Effector CD8-positive, alpha-beta T cell (primary cell): ENCODE measurements at places on chromosomes 7 and 10.

- no peak for DNase-seq
Observed at GRCh38 chr7:1538544-1539180, 8.2 kb downstream of the MAFK start.

- DNase-seq, result no peak
Observed at GRCh38 chr10:71078454-71079145, 133.8 kb upstream of the UNC5B start.

DNA sequence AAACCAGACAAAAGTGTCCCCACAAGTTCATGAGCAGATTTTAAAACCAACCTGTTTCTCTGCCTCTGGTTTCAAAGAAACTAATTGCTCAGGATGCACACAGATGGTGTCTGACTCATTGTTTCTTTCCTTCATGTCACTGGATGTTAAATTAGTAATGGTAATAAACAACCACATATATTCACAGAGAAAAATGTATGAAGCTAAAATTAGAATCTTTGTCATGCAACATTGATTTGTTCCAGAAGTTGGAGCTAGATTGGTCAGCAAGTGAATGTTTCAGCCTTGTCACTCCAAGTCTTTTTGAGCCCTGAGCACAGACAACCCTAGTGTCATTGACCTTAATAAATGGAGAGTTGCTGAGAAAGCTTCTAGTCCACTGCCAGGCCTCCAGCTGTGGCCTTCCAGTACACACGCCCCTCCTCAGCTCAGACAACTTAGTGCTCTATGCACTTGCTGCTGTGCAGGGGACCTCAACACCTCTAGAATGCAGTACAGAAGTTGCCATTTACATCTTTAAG, 175.9 kb downstream of the CCDC71L start:
- no peak for DNase-seq

- DNase-seq, result no peak
Observed at GRCh38 chr10:8379906-8380832, 325.7 kb downstream of the GATA3 start.

GRCh38 chr10:4426866-4427265, 399.1 kb upstream of the AKR1E2 start:
- no peak for DNase-seq

DNA sequence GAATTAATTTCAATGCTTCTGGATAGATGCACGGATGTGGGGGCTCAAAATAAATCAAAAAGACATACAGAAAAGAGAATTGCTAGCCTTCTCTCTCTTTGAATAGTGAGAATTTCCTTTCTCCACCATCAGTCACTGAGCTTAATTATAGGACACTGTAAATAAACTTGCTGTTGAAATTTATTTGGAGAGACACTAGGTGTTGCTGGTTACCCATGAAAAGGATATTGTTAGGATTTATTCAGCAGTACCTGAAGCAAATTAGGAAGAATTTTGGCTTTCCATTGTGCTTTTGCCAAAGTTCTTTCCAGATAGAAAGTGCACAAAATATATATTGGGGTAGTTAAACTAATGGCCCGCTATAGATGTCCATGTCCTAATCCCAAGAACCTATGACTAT, 27.6 kb downstream of the GCC1 start:
- no peak for DNase-seq

- no peak for DNase-seq
Observed at GRCh38 chr7:80611353-80611752, 27.1 kb upstream of the CD36 start.

DNA sequence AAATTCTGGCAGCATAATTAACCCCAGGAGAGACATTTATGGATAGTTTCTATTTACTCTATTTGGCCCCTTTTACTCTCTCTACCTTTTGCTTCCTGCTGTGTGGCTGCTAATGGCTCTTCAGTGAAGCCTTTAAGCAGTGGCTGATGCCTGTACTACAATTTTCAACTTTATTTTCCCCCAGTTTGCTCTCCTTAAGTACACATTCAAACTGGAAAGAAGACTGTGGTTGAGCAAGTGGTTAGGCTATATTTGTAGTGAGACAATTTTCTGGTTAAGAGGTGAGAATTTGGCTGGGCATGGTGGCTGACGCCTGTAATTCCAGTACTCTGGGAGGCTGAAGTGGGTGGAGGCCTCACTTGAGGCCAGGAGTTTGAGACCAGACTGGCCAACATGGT, 8.5 kb upstream of the RSBN1L start:
- DNase-seq, result no peak

GRCh38 chr7:85261336-85261735, 74.5 kb upstream of the SEMA3D start:
- no peak for DNase-seq

DNA sequence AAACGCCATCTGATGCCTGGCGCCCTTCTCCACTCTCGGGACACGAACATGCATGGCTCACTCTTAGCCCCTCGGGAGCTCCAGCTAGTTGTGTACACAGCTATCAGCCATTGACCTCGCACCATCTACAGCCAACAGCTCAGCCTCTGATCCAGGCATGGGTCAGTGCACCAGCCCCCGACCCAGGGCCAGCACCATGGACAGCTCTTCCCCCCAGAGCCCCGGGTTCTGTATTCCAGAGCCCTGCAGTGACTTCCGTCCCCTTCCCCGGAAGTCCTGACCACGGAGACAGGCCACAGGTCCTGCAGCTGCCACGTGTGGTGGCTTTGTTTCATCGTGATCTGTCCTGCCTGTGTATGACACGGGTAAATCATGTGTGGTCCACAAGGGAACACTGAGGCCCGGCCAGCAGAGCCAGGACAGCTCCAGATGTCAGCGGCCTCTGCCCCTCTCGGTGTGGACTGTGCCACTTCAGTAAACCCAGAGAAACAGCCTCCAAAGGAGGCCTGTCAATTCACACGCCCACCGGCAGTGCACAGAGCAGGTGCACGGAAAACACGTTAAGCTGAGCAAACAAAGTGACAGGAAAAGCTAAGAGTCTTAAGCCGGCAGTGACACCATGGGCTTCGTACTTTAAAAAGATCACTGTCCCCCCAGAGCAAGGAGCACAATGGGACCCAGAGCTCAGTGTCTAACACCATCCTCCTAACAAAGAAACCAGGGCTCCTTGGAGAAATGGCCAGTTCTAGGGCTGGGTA, 13.0 kb downstream of the STK32C start:
- no peak for DNase-seq
